ENCODE measurements at places on chromosomes 1 and 21.
A peak's percentile ranks its signal among the peaks of the same experiment; 100 is the strongest.

DNA sequence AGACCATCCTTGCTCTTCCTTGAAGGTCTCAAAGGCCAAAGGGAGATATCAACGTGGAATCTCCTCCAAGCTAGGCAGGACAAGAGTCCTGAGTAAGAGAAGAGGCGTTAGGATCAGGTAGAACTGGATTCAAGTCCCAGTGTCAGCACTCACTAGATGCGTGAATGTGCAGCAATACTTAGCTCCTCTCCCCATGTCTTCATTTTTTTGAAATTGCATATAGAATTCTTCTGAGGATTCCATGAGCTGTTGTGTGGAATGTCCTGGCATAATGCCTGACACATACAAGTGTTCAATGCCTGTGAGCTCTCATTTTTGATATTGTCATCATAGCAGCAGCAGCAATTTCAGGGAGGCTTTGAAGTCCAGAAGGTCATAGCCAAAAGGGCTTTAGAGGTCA, 333.2 kb downstream of the KCNH1 start:
- no peak for DNase-seq

DNA sequence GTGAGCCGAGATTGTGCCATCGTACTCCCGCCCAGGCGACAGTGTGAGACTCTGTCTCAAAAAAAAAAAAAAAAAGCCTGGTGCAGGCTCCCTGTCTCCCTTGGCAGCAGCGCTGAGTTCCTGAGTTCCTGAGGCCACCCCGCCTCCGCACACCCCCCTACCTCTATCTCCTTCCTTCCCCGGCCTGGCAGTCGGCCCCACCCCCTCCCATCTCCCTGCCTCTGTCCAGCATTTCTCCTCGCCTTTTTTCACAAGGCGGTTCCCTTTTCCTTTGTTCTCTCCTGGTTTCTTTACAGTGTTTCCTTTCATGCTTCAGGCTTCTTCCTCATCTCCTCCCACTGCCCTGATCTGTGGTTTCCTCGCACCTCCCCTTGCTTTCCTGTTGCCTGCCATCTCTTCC, 2.7 kb downstream of the RORC start:
- peak; percentile 68 for DNase-seq

DNA sequence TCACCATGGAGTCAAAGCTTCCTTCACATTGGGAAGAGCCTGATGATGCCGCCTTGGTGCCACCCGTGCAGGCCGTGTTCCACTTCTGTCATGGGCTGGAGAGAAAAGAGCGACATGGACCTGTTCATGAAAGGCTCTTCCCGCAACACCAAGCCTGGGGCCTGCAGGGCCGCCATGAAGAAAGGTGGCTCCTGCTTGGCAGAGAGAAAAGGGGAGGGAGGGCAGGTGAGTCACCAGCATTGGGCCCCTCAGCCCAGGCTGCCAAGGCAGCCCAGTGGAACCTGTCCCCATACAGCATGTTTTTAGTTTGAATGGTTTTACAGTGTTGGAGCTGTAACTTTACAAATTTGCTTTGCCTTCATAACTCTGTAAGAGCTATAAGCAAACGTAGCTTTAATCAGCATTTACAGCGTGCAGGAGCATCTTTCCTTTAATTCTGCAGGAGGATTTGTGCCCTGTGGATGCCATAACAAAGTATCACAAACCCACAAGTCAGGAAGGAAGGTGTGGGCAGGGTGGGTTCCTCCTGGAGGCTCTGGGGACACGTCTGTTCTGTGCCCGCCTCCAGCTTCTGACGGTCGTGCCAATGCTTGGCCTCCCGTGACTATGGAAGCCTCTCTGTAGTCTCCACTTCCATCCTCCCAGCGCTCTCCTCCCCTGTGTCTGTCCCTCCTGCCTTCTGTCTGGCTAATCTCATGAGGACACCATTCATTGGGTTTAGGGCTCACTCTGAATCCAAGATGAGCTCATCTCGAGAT, 49.1 kb downstream of the RIPK4 start:
- no peak for DNase-seq

GRCh38 chr1:1165485-1165884, 8.2 kb upstream of the TTLL10 start:
- no peak for DNase-seq

GRCh38 chr21:17759511-17760178, 59.5 kb downstream of the C21orf91 start:
- no peak for DNase-seq

GRCh38 chr1:245825128-245825901, 670.5 kb downstream of the KIF26B start:
- no peak for DNase-seq

GRCh38 chr1:22555371-22555656, 8.0 kb upstream of the EPHA8 start:
- no peak for DNase-seq

- DNase-seq = no peak
Observed at GRCh38 chr1:19066248-19066873, 109.9 kb upstream of the IFFO2 start.

DNA sequence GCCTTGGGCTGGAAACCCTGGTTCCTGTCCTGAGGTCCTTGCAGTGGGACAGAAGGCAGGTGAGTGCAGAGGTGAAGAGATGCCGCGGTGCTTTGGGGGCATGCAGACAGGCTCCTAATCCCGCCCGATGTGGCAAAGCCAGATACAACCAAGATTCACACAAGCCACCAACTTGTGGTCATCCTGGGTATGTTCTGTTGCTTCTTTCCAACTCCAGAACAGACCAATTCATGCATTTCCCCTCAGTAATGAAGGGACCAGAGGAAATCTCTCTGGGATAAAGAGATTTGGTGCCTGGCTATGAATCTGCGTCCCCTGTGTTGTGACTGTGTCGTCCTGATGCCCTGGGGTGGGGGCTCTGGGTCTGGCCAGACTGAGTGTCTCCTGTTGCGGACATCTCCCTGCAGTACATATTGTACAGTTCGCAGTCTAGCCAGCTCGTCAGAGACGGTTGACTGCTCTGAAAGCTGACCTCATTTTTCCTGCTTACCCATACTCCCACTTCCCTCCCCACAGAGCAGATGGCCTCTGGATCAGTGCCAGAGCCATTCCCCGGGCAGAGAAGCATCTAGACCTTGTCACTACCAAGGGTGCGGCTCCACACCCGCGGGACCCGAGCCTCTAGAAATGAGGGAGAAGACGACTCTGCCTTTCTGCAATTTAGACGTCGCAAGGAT, 216.3 kb downstream of the KIF26B start:
- peak; percentile 95 for DNase-seq

GRCh38 chr1:211313392-211313791, 13.2 kb upstream of the TRAF5 start:
- DNase-seq = no peak

- DNase-seq = no peak
Observed at GRCh38 chr1:245807306-245807705, 652.5 kb downstream of the KIF26B start.

DNA sequence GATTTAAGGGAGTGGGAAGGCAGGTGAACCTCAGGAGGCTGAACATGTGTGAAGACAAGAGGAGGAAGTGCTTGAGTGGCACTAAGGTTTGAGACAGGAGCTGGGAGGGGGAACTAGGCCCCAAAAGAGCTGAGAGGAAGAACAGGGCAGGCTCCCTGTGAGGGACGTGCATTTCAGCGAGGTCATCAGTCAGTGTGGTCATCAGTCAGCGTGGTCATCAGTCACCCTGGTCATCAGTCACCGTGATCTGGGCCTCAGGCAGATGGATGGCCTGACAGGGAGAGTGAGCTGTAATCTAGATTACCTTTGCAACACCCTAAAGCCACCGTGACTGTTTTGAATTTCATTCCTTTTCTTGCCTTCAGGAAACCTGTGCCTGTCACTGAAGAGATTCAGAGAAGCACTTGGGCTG, 29.1 kb downstream of the VTCN1 start:
- DNase-seq = no peak

DNA sequence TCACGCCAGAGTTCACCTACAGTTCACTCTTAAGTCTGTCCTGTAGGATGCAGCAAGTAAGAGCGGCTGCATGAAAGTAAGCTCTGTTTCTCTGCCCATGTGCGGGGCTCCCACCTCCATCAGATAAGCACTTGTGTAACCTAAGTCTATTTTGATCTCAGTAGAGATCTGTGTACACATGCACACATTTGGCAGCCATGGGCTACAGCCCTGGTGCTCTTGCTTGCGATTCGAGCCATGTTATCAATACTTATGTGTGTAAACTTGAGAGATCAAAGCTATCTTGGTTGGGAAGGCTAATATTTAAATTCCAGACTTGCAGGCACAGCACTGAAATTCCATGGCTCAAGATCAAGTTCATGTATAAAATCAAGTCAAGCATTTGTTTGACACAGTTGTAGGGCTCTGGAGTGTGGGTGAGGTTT, 244.7 kb upstream of the FGGY start:
- no peak for DNase-seq

- no peak for DNase-seq
Observed at GRCh38 chr1:94246692-94247137, 9.3 kb upstream of the ARHGAP29 start.

DNA sequence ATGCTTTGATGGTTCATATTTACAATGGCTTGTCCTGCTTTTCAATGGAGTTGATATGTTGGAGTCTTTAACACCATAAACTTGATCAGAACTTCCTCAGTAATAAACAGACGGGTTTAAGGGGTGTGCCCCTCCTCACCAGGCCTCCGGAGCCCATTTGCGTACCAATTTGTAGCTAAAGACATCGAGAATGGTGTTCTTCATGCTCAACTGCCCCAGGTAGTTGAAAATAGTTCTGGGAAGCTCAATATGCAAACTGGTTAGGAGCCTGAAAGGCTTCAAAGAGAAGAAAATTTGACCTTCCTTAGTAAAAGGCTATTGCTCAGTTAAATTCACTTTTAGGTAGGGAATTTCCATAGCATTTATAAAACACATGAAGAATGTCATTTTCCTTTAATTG, 68.1 kb upstream of the RRP15 start:
- no peak for DNase-seq

DNA sequence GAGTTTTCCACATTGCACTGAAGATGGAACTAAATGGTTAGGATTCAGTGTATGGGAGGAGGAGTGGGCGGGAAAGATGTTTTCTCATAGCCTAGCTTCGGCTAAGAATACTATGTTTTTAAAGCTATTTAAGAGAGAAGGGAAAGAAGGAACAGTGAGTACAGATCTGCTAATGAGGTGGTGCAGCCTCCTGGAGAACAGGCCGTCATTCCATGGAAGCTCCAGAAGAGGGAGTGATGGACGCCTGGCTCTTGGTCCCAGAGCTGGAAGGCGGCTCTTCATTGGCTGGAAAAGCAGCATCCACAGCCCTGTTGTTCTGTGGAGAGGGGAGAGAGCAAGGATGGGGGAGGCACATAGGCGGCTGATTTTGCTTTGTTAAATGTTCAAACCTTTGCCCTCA, 6.9 kb downstream of the CAMK1G start:
- peak; percentile 63 for DNase-seq

DNA sequence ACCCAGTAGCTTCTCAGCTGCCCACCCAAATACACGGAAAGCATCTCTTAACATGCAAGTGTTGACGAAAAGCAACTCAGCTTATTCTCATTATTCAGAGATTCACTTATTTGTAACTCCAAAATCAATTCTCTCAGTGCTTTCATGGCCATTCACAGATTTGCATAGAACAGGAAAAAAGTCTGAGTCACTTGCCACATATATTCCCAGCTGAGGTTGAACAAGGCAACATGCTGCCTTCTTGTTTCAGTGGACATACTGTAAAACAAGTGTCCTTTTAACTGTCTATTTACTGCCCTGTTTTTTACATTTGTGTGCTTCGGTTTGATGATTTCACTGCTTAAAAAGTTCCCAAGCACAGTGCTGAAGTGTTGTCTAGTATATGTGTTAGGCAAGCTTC, 273.0 kb downstream of the LTN1 start:
- no peak for DNase-seq

DNA sequence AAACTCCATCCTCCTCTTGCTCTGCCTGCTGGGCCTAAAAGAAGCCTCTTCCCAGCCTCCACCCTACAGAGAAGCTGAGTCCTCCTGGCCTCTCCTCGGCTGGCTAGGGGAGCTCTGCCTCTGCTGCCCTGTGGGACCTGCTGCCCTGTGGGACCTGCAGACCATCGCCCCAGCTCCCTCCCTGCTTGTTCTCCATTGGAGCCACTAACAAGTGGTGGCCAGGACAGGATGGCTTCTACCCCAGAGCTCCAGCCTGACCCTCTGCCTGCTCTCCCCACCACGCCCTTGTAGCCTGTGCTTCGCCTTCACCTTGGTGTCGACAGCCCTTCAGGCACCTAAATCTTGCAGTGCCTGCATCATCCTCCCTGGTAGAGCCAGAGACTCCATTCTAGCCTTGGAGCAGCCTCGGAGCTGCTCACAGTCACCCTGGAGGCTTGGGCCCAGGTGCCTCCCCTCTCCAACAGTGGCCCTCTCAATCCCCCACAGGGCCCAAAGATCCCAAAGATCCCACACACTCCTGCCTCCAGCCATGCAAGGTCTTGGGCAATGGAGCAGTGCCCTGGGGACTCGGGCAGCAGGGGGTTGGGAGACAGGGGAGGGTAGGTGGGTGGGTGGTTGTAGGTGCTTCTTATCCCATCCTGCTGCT, 3.0 kb downstream of the EPS8L3 start:
- DNase-seq = no peak

GRCh38 chr1:212699625-212700222, at the start of gene BATF3:
BATF3 (minus strand) TSS chr1:212699840; CDS start chr1:212699762, 78 bp downstream.
- DNase-seq = peak; percentile 49

DNA sequence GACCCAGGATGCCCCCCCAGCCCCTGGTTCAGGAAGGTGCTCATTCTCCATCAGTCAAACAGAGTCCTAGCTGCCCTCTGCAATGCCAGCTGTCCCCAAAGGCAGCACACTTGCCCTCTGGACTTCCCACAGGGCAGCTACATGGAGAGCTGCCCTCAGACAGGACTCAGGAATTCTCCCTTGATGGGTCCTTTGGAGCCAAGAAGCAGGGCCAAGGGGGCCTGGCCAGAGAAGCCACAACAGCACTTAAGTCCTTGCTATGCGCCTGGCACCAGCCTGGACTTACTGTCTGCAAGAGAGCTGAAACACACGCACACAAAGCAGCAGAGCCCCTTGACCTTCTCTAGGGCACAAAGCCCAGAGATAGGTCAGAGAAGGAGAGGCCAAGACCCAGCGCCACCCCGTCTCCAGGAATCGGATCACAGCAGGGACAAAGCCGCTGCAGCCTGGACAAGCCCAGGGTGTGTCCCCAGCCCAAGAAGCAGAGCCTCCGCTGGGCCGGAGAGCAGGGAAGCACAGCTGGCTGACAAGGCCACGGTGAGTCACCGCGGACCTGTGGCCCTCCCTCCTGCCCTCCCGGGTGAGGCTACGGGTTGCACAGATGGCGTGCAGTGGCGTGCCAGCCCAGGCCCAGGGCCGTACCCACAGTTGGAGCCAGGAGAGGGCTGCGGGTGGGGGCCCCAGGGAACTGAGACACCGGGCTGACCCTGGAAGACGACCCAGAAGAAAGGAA, 1.7 kb downstream of the WNT9A start:
- peak; percentile 18 for DNase-seq
